ENCODE measurements at places on chromosomes 7 and 10. TPM values are rescaled to one million over a fixed set of nuclear protein-coding genes. Genes with fewer than 3 reads are reported as not detected.

DNA sequence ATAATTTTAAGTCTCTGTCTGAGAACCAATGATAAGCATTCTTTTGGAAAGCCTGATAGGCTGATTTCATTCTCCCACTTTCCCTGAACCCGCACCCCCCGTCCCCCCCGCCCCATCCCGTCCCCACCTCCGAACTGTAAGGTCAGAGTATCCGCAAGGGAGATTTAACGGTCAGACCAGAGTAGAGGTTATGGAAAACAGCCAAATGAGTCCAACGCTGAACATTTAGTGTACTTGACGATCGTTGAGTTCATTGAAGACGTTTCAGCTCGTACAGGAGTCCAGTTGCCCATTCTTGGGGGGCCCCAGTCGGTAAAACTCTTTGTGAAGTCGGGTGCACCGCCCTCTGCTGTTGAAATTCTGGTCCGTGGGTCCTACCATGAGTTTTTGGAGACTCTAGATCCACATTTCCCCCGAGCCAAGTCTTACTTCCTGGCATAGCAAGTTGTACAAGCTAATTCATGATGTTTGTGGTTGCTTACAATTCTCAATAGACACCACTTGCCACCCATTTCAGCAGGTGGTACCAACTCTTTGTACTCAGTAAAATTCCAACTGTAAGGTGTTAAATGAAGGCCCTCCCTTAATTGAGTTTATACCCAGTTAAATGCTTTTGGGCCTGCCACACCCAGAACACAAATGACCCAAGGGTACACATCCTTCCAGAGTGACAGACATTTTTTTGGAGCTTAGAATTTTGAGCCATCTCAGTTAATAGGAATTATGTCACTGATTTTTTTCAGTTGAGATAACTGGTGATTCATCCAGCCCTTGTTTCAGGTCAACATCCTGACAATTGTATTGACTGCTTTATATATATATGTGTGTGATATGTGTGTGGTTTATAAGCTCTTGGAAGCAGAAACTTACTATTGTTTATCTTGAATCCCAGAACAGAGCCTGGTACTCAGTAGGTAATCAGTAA is 1.2 kb downstream of the MARCHF5 start:
- peak; percentile 63 for DNase-seq

DNA sequence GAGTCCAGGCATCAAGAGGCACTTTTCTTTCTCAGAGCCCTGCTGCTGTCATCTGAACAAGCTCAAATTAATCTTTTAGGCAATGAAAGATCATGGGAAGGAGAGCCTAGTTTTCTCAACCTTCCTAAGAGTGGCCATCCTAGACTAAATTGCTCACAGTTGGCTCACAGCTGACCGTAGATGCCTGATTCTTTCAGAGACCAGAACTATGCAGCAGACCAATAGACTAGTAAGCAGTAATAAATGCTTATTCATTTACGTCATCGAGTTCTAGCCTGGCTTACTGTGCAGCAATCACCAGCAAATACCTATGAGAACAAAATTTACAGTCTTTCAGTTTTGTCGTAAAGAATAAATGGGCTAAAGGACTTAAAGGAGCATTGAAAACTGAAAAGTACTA is 602.9 kb upstream of the GHITM start:
- no peak for DNase-seq

- no peak for DNase-seq
Measured at GRCh38 chr10:3691482-3691881, 93.5 kb downstream of the KLF6 start.

DNA sequence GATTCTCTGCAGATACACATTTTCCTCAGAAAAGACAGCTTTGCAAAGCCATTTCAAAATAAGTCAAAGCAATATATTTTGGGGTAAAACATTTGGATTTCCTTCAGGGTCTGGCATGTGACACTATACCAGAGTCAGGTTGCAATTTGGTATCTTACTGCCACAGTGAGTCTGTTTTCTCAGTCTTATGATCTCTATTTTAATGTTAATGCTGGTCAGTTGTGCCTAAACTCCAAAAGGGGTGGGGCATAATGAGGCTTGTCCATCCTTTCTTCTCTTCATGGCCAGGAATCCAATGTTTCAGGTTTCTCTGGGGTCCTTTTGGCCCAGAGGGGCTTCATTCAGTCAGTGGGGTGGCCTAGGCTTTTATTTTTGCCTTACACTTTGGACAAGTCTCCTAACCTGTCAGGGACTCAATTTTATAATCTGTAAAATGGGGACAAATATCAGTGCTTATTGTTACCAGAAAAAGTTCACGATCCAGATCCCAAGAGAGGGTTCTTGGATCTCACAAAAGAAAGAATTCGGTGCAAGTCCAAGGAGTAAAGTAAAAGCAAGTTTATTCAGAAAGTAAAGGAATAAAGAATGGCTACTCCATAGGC is 341.5 kb downstream of the GALNT17 start:
- DNase-seq = no peak

NRP1 gene
- 20.6 TPM for total RNA-seq
